Nephron progenitor cell (in vitro differentiated cells): ENCODE measurements at places on chromosomes 2 and 18.
A peak's percentile ranks its signal among the peaks of the same experiment; 100 is the strongest.

DNA sequence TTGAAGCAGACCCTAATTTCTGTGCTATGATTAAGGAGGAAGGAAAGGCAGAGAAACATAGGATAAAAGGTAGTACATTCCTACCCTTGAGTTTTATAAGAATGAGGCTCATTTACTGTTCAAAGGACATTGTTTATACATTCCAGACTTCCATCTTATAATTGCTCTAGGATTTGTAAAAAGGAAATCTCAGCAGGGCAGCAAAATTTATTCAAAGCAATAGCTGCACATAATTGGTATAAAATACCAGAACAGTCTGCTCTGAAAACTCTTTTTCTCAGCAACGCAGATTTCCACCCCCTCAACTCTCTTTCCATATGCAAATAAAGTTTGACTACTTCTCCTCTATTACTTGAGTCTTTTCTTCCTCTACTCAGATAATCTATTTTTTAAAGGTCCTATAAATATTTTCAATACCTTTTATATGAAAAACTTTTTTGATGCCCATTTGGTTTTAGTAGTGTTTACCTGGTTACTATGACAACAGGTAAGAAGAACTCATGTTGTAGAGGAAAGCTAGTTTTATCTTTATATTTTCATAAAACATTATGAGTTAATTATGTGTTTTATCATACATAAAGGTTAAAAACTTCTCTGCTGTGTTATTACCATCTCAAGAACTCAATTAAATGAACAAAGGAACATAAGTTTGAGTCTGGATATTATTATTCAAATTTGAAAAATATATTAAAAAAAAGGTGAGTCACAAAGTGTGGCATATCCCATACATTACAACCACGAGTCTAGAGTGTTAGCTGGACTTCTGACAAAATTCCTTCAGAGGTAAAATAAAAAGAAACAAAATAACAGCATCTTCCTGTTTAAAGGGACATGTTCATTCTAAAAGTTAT is 19.9 kb downstream of the RBMS1 start:
- H3K4me3 ChIP-seq: no peak overlapping the region
- DNase-seq: no peak
- H3K36me3 ChIP-seq: peaks cover 16% of the 10 kb centered on the region
- no peak overlapping the region for H3K27ac ChIP-seq
- peaks cover 26% of the 10 kb centered on the region for H3K4me1 ChIP-seq

GRCh38 chr2:107064750-107065149 is 178.8 kb upstream of the ST6GAL2 start:
- peaks cover 79% of the 10 kb centered on the region for H3K4me1 ChIP-seq
- H3K27ac ChIP-seq: no peak overlapping the region
- no peak overlapping the region for H3K4me3 ChIP-seq
- DNase-seq: no peak
- H3K36me3 ChIP-seq: no peaks in the 10 kb centered on the region
- H3K27me3 ChIP-seq: peaks cover 3% of the 10 kb centered on the region

- peak overlapping the region; percentile 9 for H3K27ac ChIP-seq
- H3K4me3 ChIP-seq: no peak overlapping the region
- no peak for DNase-seq
- H3K4me1 ChIP-seq: peaks cover 55% of the 10 kb centered on the region
- peaks cover 5% of the 10 kb centered on the region for H3K36me3 ChIP-seq
Observed at GRCh38 chr18:41660654-41661053, 294.4 kb upstream of the PIK3C3 start.

- H3K27ac ChIP-seq: no peak overlapping the region
- DNase-seq: no peak
- peaks cover 9% of the 10 kb centered on the region for H3K27me3 ChIP-seq
- H3K36me3 ChIP-seq: no peaks in the 10 kb centered on the region
Observed at GRCh38 chr2:124489686-124490085, 464.6 kb downstream of the CNTNAP5 start.

- peaks cover 3% of the 10 kb centered on the region for H3K27me3 ChIP-seq
- no peak for DNase-seq
- H3K36me3 ChIP-seq: peaks cover 76% of the 10 kb centered on the region
- no peak overlapping the region for H3K4me3 ChIP-seq
Observed at GRCh38 chr2:66496670-66497420, 61.9 kb downstream of the MEIS1 start.

GRCh38 chr2:43458014-43458628 is 137.7 kb downstream of the THADA start:
- no peak overlapping the region for H3K27ac ChIP-seq
- no peaks in the 10 kb centered on the region for H3K36me3 ChIP-seq
- no peak overlapping the region for H3K4me3 ChIP-seq
- no peaks in the 10 kb centered on the region for H3K27me3 ChIP-seq
- H3K4me1 ChIP-seq: peaks cover 47% of the 10 kb centered on the region
- DNase-seq: no peak

- peaks cover 3% of the 10 kb centered on the region for H3K4me1 ChIP-seq
- DNase-seq: no peak
- H3K27ac ChIP-seq: no peak overlapping the region
- peaks cover 46% of the 10 kb centered on the region for H3K27me3 ChIP-seq
Observed at GRCh38 chr2:219269362-219270054, 9.7 kb upstream of the DNAJB2 start.

DNA sequence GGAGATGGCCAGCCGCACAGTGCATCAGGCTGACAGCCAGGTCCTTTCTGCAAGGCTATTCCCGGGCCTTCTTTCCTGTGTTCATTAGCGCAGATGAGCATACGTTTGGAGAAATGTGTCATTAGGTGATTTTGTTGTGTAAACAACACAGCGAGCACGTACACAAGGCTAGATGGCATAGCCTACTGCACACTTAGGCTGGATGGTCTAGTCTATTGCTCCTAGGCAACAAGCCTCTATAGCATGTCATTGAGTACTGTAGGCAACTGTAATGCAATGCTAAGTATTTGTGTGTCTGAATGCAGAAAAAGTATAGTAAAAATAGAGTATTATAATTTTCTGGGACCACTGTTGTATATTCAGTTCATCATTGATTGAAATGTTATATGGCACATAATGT is 50.9 kb upstream of the PHLPP1 start:
- no peaks in the 10 kb centered on the region for H3K36me3 ChIP-seq
- H3K4me1 ChIP-seq: peaks cover 10% of the 10 kb centered on the region
- no peak overlapping the region for H3K4me3 ChIP-seq
- no peak for DNase-seq
- H3K27me3 ChIP-seq: no peaks in the 10 kb centered on the region

- no peak for DNase-seq
- peaks cover 29% of the 10 kb centered on the region for H3K36me3 ChIP-seq
- H3K27me3 ChIP-seq: peaks cover 13% of the 10 kb centered on the region
- no peak overlapping the region for H3K27ac ChIP-seq
Observed at GRCh38 chr2:105396254-105397024, 2.4 kb downstream of the FHL2 start.

DNA sequence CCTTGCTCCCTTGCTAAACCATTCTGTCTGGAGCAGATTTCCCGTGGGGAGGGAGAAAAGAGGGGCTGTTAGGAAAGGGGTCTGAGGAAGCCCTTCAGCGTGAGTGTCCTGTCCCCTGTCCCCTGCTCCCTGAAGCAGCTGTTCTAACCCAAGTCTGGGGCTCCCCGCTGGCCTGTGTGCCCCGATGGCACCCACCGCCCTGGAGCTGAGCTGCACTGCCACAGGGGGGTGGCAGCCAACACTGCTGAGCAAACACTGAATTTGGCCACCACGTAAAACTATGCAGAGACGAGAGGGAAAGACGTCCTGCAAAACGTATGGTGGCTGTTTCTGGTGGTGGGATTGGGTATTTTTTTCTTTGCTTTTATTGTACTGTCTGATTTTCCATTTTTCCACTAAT is 17.9 kb downstream of the KCNG2 start:
- no peaks in the 10 kb centered on the region for H3K36me3 ChIP-seq
- H3K27me3 ChIP-seq: peaks cover 60% of the 10 kb centered on the region
- H3K4me3 ChIP-seq: no peak overlapping the region

DNA sequence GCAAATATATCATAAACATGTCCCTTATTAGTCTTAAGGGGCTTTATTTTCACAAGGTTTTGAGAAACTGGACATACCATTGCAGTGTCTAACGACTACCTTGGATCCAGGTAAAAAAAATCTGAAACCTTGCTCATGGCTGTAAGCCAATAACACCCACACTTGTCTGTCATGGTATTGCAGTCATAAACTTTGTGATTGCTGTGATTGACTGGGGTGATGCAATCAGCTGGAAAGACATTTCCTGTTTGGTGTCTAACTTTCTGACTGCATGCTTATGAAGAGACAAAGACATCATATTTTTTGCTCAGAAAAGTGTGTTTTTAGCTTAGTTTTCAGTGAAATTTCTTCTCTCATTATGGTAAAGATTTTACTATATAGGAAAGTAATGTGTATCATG is 635.0 kb downstream of the TSN start:
- no peak for DNase-seq
- H3K27ac ChIP-seq: no peak overlapping the region
- H3K4me3 ChIP-seq: no peak overlapping the region
- H3K27me3 ChIP-seq: peaks cover 3% of the 10 kb centered on the region
- no peaks in the 10 kb centered on the region for H3K4me1 ChIP-seq

DNA sequence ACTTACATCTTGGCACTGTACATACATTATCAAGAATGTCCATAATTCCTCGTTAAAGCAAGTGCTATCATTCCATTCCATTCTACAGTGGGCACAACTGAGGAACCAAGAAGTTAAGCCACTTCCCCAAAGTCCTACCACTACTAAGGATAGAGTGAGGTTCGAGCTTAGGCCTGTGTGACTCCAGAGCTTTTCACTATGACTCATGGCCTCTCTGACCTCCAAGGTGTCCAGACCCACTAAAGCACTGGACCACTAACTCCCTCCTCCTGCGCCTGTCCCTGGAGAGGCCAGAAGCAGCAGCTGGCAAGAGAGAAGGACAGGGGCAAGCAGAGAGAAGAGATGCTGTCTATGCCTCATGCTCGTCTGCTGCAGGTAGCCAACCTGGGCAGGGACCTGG is 117.0 kb downstream of the ZBTB7C start:
- H3K27ac ChIP-seq: no peak overlapping the region
- DNase-seq: no peak
- H3K27me3 ChIP-seq: peaks cover 5% of the 10 kb centered on the region
- no peaks in the 10 kb centered on the region for H3K36me3 ChIP-seq
- no peak overlapping the region for H3K4me3 ChIP-seq

GRCh38 chr2:174760845-174761473 is 3.3 kb downstream of the CHRNA1 start:
- H3K4me1 ChIP-seq: peaks cover 72% of the 10 kb centered on the region
- H3K36me3 ChIP-seq: no peaks in the 10 kb centered on the region
- peak overlapping the region; percentile 3 for H3K4me3 ChIP-seq
- H3K27me3 ChIP-seq: no peaks in the 10 kb centered on the region
- DNase-seq: no peak

- H3K27me3 ChIP-seq: peaks cover 3% of the 10 kb centered on the region
- H3K4me1 ChIP-seq: peaks cover 37% of the 10 kb centered on the region
- DNase-seq: no peak
- H3K27ac ChIP-seq: no peak overlapping the region
- H3K36me3 ChIP-seq: no peaks in the 10 kb centered on the region
- peak overlapping the region; percentile 46 for H3K4me3 ChIP-seq
Observed at GRCh38 chr2:109155553-109156451, 26.8 kb downstream of the SH3RF3 start.

DNA sequence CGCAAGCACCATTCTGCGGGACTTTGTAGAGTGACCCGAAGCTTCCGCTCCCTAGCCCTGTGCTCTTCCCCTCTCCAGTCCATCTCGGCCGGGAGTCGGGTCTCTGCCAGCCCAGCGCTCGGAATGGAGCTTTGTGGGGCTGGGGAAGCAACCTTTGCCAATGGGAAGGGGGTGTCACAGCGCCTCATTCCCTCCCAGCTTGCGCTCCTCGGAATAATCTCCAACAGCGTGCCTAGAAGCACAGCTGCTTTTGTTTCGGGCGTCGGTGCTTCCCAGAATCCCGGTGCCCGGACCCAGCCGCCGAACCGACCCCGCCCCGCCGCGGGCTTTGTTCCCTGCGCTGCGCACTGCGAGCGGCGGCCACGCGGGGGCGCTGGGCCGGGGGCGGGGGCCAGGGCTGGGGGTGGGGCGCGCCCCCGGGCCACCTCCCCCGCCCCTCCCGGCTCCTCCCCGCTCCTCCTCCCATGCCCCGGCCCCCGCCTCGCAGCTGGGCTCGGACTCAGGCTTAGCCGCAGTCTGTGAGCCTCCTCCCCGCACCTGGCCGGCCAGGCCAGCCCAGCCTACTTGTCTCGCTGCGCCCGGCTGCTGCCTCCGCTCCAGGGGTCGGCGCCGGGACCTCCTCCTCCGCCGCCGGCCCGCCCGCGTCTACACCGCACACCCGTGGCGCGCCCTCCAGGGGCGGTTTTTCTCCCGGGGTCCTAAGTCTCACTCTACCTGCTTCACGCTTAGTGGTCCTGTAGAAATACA is 77.7 kb upstream of the SMAD2 start:
- H3K36me3 ChIP-seq: no peaks in the 10 kb centered on the region
- DNase-seq: peak; percentile 87
- peak overlapping the region; percentile 76 for H3K4me3 ChIP-seq
- H3K4me1 ChIP-seq: peaks cover 54% of the 10 kb centered on the region

DNA sequence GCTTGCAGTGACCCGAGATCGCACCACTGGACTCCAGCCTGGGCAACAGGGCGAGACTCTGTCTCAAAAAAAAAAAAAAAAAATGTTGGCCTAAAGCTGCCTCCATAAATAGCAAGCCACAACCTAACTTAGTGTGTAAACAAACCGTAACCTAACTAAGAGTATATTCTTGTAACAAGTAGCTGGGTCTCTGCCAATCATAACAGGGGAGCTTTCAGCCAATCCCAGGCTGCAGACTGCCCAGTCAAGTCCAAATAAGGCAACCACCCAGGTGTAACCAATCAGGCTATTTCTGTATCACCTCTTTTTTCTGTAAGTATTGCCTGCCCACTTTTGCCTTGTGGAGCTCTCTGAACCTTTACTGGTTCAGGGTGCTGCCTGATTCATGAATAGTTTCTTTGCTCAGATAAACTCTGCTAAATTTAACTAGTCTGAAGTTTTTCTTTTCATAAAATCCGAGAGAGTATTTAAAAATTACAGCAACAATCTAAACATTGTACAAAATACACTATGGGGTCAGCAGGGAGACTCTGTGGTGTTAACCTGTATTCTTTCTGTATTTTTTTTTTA is 4.5 kb downstream of the PSTPIP2 start:
- no peaks in the 10 kb centered on the region for H3K36me3 ChIP-seq
- DNase-seq: no peak
- H3K27ac ChIP-seq: no peak overlapping the region

DNA sequence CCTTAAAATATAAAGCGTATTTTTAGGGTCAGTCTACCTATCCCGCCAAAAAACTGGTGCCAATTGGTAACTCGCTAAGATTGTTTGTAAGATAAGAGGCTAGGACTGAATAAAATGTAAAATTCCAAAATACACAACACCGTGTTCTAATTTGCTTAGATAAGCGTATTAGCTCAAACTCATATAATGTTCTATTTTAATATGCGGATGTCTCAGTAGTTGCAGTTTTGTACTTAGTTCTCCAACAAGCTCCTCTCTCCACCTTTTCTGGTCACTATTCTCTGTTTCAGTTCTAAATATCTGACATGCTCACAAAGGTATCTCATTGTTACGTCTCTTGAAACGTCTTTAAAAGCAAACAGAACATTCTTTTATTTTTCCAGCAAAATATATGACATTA is 24.0 kb downstream of the NETO1 start:
- no peaks in the 10 kb centered on the region for H3K27me3 ChIP-seq
- H3K27ac ChIP-seq: no peak overlapping the region
- no peaks in the 10 kb centered on the region for H3K4me1 ChIP-seq
- H3K4me3 ChIP-seq: no peak overlapping the region
